NCI-H2171 treated with DMSO at 0.1 percent for 48 hours (cell line): ENCODE measurements at places on chromosomes 2 and 18.

- DNase-seq, result no peak
Measured at GRCh38 chr18:76450452-76451395, 44.3 kb downstream of the ZNF516 start.

GRCh38 chr2:128370468-128371247 is 52.0 kb upstream of the HS6ST1 start:
- DNase-seq, result no peak

DNA sequence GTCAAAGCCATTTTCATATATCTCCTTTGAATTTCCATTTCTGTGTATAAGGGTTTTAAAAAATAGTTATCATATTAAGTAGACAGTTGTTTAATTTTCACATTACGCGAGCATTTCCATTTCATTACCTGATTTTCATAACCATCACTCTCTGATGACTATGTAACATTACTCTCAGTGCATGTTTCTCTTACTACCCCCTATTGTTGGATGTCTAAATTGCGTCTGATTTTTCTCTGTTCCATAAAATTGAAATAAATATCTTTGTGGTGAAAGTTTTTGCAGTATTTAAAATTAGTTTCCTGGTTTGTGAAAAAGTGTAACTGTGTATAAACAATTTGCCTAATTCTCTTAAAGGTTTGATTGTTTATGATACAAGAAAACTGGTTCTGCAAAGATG is 123.8 kb downstream of the MYO1B start:
- DNase-seq, result no peak

- DNase-seq, result no peak
Measured at GRCh38 chr18:46237891-46238290, 133.7 kb downstream of the HAUS1 start.

DNA sequence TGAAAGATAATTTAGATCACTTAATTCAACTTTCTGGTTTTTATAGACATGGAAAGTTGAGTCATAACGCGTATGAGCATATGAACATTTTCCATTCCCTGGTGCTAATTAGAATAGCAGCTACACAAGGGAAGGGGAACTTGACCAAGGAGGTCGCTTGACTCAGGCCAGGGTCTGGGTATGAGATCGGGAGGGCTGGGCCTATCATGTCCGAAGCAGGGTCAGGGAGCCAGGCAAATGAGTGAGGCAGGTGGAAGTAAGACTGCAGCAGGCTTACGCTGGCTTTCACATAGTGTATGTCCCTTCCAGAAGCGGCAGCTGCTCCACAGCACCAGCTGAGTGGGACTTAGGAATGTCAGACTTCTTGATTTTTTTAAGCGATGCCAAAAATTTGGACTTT is 14.7 kb downstream of the RALB start:
- no peak for DNase-seq

DNA sequence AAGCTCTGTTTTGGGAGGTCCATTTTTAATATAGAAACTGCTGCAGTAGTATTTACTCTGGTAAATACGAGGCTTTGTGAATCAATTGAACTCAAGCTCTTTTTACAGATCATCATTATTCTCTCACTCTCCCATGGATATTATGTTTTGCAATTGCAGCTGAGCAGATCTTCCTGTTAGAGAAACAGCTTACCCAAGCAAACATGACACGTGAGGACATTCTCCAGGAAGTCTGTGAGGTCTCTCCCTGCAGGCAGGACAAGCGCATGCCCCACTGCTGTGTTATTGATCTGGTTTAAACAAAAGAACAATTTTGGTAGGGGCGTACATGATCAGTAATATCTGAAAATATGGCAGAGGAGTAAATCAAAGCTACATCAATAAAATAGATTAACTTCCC is 72.1 kb downstream of the COL6A3 start:
- DNase-seq, result no peak

DNA sequence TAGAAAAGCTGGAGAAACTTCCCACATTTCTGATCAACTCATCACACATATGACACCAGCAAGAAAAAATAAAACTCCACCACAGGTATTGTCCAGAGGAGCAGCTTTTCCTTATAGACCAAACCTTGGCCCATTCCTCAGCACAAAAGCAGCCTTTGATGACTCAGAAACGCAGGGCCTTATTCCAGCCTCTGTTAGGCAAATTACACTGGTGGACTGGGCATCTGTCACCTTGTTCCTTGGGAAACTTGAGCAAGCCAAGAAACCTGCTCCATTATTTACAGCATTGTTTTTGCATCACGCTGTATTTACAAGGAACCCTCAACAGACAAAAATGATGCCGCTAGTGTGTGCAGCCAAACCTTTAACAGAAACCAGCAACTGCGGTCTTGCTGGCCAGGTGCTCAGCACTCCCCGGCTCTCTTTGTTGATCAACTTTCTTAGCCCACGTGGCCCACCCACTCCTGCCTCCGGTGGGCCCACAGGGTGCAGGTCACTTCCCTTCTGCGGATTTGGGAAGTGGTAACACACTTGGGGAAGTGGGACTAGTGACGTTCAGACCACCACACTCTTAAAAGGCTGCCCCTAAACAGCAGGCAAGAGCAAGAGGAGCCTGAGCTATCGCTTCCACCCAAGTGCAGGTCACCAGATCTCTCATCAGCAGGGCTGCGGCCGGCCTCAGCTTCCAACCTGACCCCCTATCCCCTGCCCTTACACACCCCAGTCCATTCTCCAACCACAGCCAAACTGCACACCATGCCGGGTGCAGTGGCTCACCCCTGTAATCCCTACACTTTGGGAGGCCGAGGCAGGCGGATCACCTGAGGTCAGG is 1.5 kb downstream of the AP1S3 start:
- no peak for DNase-seq

GRCh38 chr2:86194751-86195054 is 559 bp downstream of the IMMT start:
- no peak for DNase-seq

- no peak for DNase-seq
Measured at GRCh38 chr2:80167284-80167808, 137.2 kb downstream of the LRRTM1 start.

- DNase-seq, result no peak
Measured at GRCh38 chr2:109129921-109130722, 1.1 kb downstream of the SH3RF3 start.

GRCh38 chr2:120224256-120224655 is 1.1 kb upstream of the TMEM185B start:
- no peak for DNase-seq
